CD4-positive, alpha-beta T cell treated with Interleukin-1 beta for 1 hour (primary cell): ENCODE measurements at places on chromosomes 13 and 19.

DNA sequence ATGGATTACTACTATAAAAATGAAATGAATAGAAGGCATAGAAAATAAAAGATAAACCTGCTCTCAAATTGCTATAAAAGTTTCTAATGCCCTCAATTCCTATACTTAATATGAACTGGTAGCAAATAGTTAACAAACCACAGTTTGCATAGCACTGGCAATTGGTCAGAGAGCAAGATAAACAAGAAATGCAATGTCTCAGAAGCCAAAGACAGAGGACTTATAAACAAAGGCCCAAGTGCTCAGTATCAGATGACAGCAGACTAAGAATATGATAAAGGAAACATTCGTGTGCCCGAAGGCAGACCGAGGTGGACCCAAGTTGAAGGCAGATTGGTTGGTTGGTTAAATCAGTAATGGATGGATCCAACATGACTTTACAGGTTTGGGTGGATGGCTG is 50.6 kb downstream of the IPO5 start:
- no peak for DNase-seq

GRCh38 chr19:40693896-40694295 is 3.4 kb upstream of the NUMBL start:
- DNase-seq, result no peak

GRCh38 chr19:6610934-6611852 is 20.2 kb upstream of the CD70 start:
- DNase-seq, result no peak

DNA sequence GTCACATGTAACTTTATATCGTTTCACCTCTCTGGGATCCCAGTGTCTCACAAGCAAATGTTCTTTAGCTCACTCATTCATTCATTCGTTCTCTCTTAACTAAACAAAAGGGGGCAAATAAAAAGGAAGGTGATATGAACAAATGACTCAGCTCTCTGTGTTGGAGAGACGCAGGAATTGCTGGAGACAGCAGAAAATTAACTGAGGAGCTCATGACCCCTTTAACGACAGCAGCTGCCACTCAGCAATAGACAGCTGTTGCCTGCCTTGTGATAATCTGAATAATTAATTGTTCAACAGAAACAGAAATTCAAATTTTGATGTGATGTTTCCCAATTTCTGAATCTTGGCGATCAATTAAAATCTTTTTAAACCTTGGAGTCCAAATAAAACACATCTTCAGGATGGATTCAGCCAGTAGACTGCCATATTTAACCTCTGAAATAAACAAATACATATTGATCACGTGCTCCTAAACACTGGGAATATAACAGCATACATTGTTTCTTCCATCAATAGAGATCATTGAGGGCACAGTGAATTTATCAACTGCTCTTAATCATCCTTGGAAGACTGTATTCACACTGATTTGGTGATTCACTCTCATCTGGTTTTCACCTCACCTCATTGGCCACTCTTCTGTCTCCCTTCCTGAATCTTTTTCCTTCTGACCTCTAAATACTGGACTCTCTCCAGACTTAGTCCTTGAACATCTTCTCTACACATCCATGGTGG is 63.3 kb downstream of the MBNL2 start:
- DNase-seq, result no peak

DNA sequence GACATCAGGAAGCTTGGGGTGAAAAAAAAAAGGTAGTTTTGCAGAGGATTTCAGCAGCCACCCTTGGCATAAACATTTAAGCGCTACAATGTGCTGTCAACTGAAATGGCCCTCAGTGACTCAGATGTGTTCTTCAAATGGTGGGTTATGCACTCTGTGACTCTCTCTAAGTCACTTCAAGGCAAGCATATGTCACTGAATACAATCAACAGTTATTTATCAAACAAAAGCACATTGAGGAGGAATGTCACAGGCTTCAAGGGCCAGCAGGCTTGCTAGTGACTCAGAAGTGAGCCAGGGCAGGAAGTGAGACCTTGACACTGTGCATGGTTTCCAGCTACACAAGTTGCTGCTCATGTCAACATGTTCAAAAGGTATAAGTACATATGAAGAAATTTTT is 523.7 kb upstream of the HTR2A start:
- no peak for DNase-seq

- no peak for DNase-seq
Observed at GRCh38 chr13:82370316-82370715, 1512.0 kb downstream of the SLITRK1 start.

DNA sequence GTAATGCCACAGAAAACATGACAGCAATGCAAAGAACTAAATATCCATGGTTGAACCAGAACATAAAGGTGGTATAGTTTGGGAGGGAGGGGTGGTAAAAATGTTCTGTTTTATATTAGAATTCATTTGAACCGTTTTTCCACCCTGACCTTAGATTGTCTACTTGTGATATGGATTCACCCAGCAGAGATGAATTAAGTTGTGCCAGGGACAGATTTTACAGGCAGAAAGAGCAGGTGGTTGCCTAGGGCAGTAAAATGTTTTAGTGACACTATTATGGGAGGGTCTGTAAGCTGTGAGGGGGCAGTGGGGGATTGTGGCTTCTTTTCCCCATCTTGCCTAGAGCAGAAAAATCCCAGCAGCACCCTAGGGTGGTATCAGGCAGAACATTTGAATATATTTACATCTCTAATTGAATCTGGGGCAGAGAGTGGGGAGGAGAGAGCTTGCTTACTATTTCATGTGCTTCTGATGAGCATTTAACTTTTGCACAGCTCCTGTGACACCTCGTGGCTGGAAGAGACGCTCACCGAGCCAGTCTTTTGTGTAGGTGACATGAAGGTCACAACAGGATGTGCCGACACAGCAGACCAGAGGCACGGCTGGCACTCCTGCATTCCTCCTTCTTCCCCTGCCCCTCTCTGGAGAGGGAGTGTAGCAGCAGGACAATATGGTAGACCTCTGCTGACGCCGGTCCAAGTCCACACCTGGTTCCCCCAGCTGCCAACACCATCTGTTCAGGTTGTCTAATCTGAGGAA is 452.3 kb downstream of the IRS2 start:
- DNase-seq, result no peak

- no peak for DNase-seq
Observed at GRCh38 chr13:66139250-66139649, 1090.9 kb downstream of the PCDH9 start.

- DNase-seq, result no peak
Observed at GRCh38 chr13:50187352-50188029, 172.2 kb downstream of the KCNRG start.

DNA sequence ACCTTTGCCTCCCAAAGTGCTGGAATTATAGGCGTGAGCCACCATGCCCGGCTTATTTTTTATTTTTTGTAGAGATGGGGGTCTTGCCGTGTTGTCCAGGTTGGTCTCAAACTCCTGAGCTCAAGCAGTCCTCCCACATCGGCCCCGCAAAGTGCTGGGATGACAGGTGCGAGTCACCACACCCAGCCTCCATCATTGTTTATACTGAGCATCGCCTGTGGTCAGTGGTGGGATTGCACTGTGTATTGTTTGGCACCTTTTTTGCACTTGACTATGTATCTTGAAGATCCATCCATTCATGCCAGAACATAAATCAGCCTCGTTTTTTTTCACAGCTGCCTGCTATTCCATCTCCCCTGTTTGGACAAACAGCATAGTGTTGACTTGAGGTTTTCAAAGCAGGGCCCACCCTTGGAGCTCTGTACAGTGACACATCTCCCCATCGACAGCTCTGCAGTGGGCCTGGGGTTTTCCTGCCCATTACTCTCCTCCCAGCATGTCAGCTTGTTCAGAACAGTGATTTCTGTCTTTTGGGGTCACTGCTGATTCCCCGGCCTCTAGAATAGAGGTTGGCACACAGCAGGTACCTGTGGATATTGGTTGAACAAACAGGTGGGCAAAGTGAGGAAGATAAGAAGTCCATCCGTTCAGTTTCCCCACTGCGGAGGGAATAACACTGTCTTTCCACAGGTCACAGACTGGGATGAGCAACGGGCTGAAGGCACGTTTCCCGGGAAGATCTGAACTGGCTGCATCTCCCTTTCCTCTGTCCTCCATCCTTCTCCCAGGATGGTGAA is 8.2 kb upstream of the UPK1A start:
- no peak for DNase-seq

GRCh38 chr13:41916173-41916954 is 44.5 kb downstream of the VWA8 start:
- peak; percentile 24 for DNase-seq

GRCh38 chr13:111546921-111547675 is 226.7 kb downstream of the TEX29 start:
- DNase-seq, result no peak

- no peak for DNase-seq
Observed at GRCh38 chr19:40413291-40413845, at the start of gene PRX. TSS of gene PRX (minus strand) at chr19:40413378. CDS start at chr19:40407932, 5,446 bp downstream.

- no peak for DNase-seq
Observed at GRCh38 chr19:49182848-49183375, 25.3 kb downstream of the TRPM4 start.

- no peak for DNase-seq
Observed at GRCh38 chr19:12629215-12629614, 18.5 kb downstream of the ZNF791 start.

GRCh38 chr13:94548382-94548781 is 47.6 kb downstream of the TGDS start:
- peak; percentile 1 for DNase-seq

- no peak for DNase-seq
Observed at GRCh38 chr19:2333027-2333806, 4.7 kb downstream of the SPPL2B start.

DNA sequence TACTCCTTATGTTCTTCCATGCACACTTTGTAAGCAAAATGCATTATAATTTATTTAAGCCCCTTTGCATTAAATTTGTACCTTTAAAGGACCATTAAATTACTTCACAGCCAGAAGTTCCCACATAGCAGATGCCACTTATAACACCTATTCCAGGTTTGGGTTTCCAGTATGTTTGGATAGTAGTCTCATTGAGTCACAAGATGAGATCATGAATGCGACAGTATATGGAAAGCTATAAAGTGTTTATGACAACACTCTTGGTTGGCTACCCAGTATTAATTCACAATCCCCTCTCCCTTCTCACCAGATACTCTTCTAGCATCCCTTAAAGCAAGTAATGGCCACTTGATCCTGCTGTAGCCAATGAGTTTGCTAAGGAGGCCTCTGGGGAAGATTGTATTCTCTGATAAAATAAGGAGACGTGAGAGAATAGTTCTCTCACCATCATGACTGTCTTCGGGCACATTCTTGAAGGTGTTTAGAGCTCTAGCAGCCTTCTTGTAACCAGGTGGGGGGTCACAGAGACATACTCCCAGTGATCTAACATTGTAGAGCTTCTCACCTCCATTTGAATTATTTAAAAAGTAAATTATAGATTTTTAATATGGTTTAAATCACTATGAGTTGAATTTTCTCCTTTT is 2.8 kb upstream of the LHFPL6 start:
- DNase-seq, result no peak

GRCh38 chr13:35789335-35790165 is 313.1 kb upstream of the MAB21L1 start:
- no peak for DNase-seq

DNA sequence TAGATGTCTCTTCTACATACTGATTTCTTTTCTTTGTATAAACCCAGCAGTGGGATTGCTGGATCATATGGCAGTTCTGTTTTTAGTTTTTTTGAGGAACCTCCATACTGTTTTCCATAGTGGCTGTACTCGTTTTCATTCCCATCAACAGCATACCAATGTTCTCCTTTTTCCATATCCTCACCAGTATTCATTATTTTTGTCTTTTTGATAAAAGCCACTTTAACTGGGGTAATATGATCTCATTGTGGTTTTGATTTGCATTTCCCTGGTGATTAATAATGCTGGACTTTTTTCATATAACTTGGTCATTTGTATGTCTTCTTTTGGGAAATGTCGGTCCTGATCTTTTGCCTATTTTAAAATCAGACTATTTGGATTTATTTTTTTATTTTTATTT is 108.5 kb downstream of the PAN3 start:
- no peak for DNase-seq

DNA sequence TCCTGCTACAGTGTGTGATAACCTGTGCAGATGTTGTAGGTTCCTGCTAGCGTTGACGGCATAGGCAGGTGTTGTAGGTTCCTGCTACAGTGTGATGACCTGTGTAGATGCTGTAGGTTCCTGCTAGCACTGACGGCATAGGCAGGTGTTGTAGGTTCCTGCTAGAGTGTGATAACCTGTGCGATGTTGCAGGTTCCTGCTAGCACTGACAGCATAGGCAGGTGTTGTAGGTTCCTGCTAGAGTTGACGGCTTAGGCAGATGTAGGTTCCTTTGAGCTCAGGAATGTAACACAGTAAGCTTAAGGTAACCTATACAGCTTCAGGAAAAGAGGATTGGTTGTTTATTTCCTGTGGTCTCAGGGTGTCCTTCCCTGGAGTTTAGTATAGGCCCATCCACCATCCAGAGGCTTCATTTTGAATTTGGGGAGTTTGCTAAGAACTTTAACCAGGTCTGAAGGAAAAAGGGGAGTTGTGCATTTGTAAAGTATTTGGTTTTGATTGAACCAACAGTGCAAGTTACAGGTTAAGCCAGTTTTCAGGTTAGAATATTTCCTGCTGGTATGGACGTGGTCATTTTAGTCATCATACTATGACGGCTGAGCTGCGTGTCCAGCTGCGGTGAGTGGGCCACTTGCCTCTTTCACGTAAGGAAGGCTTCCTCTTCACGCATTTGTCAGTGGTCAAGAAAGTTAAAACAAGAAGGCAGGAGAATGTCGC is 53.8 kb downstream of the ATP11A start:
- no peak for DNase-seq

DNA sequence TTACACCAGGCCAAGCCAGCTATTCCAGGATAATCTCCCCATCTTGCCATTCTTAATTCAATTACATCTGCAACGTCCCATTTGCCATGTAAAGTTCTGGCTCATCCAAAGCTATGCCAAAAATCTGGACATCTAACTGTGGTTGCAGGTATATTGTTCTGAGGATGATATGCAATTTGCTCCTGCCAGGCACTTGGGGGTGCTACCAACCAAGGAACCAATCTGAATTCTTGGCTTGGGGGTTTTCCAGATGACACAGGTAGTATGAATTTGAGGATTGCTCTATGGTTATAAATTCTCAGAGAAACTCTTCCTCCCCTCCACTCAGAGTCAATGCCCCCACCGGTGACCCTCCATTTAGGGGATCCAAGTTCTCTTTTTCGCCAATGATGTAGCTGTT is 33.0 kb downstream of the CRYL1 start:
- peak; percentile 52 for DNase-seq

DNA sequence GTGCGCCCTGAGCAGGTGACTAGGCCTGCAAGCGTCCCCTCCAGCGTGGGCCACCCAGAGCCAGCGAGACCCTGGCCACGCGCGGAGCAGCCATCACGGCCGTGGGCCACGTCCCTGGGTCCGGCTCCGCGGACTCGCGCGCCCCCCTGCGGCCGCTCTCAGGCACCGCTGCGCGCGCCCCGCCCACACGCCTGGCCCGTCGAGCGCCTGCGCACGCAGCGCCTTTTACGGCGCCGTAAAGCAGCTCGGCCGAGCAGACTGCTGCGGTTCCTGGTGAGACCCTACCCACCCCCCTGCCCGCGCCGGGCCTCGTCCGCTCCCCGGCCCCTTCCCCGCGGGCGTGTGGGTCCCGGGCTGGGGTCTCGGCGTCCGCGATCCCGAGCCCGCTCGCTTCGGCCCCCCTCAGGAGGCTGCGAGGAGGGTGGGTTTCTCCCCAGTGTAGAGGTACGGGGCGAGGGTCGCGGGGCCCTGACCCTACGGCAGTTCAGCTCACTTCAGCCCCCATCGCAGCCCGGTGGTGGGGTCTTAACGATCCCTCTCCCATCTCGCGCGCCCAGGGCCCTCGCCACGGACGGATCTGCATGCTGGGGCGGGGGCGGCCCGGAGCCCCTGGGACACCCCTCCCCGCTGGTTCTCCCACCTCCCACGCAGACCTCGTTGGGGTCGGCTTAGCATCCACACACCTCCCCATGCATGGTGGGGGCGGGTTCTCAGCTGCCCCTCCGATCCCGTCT is at the start of gene TRAPPC5:
TSS of gene TRAPPC5 (plus strand) at position 228 of the 734 bp plus-strand sequence. CDS start 1,421 bp downstream, outside the sequence.
- DNase-seq, result peak; percentile 89
